ENCODE measurements at places on chromosomes 7 and 10.

DNA sequence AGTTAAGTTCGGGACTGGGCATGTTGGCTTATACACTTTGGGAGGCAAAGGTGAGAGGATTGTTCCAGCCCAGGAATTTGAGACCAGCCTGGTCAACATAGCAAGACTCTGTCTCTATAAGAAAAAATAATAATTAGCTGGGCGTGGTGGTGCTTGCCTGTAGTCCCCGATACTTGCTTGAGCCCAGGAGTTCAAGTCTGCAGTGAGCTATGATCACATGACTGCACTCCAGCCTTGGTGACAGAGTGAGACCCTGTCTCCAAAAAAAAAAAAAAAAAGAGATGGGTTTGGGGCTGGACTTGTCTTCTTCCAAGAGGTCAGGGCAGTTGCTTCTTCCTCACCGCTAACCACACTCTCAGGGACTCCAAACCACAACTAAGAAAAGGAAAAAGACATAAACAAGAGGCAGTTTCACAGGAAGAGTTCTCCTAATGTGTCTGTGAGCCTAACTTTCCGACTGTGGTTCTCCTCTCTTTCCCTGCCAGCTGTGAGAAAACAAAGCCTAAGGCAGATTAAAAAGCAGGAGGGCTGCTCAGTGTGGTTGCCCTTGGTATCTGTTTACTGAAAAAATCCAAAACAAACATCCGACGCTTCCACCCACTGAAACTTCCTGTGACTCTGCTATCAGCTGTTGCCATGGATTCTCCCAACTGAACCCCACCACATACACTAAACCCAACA is 2.4 kb upstream of the SERPINE1 start:
- no peak for DNase-seq

DNA sequence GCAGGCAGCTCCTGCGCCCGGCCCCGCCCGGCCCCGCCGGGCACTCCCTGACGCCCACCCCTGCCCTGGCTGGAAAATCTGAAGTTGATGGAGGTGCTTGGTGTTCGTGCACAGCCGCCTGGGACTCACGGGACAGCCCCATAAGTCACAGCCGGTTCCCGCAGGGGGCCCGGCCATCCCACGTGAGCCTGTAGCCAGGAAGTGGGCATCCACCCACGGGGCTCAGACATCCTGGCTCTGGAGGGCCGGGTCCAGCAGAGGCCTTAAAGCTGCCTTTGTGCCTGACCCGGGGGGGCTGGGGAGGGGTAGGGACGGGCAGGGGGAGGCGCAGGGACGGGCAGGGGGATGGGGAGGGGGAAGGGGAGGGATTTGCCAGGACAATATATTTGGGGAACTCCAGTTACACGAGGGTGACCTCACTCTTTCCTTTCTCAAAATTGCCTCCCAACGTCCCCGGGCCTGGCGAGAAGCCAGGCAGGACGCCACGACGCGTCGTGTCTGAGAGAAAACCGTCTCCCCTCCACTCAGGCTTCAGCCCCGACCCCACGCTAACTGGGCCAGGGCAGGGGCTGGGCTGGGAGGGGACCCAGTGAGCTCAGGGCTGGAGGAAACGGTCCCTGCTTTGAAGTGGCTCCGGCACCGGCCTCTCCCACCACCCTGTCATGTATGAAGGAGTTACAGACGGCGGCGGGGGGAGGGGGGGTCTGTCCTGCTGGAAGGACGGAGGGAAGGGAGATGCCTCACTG is 82.1 kb upstream of the PDGFA start:
- peak; percentile 86 for DNase-seq

DNA sequence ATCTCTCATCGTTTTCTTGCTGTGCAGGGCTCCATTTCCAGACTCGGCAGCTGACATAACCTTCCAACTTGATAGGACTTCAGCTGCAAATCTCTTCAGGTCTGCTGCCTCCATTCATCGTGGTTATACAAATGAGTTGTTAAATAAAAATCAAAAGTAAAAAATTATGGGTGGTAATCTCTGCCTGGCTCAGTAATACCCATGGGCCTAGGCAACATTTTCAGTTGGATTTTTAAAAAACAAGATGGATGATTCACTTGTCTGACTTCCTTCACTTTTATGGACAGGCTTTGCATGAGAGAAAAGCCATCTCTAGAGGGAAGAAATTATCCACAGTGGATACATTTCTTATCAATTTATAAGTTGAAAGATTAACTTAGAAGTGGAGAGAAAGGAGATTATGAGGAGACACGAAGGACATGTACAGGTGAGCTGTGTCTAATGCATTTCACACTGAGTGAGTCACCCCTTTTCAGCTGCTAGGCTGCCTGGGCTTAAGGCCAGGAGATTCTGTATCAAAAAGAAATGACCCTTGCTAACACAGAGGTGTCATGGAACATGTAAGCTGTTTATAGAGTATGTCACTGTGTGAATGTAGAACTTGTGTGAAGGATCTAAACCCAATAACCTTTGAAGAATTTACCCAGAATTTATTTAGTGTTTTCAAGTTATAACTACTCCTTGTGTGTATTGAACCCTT is 495.1 kb downstream of the AUTS2 start:
- no peak for DNase-seq

- DNase-seq = no peak
Observed at GRCh38 chr10:131588704-131589220, 277.2 kb upstream of the TCERG1L start.

GRCh38 chr7:131625817-131626372 is 69.5 kb upstream of the PODXL start:
- no peak for DNase-seq

Data from stimulated activated CD4-positive, alpha-beta T cell treated with anti-CD3 and anti-CD28 coated beads, Interleukin-15, amount 100 ng/mL, for 1 hour (primary cell).